Endothelial cell of umbilical vein (primary cell): ENCODE measurements at places on chromosomes 3 and 15. TPM values are rescaled to one million over a fixed set of nuclear protein-coding genes. Genes with fewer than 3 reads are reported as not detected.

- no peak for DNase-seq
These were observed 184.2 kb upstream of the STAC start for GRCh38 chr3:36196058-36196457.

GRCh38 chr3:190382082-190382481 is 5.9 kb upstream of the CLDN16 start:
- DNase-seq = no peak

- no peak for DNase-seq
These were observed 86.4 kb downstream of the POLR2M start for GRCh38 chr15:57792724-57793449.

- no peak for DNase-seq
These were observed 35.6 kb downstream of the APBA2 start for GRCh38 chr15:28921336-28921735.

DNA sequence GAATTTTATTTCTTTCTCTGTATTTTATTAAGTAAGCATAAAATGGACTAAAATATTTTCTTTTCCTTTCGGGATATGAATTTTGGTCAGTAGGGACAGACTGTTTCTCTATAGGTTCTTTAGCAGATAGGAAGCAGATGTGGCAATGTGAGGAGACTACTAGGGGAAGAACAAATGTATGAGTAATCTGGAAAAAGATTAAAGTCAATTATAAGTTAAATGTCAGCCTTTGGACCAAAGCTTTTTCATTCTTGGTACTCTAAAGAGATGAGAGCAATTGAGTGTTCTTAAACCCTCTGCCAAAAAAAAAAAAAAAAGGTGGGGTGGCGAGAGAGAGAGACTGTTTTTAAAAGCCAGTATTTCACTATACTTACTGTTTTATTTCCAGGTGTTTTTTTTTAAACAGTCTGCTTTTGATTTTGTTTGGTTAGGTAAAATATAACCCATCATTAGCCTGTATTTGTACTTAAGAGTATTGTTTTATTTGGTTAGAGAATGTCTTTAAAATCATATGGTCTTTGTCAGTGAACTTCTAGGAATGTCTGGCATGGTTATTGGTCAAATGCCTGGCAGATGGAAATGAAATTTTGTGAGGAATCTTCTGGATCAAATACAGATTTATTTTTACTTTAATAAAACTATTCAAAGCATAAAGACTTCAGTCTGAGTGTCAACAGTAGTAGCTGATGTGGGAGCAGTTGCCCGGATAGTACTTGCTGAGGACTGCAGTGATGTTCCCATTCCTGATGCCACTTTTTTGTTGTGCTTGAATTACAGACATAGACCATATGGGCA is 63.8 kb downstream of the LRRC49 start:
- DNase-seq = no peak

DNA sequence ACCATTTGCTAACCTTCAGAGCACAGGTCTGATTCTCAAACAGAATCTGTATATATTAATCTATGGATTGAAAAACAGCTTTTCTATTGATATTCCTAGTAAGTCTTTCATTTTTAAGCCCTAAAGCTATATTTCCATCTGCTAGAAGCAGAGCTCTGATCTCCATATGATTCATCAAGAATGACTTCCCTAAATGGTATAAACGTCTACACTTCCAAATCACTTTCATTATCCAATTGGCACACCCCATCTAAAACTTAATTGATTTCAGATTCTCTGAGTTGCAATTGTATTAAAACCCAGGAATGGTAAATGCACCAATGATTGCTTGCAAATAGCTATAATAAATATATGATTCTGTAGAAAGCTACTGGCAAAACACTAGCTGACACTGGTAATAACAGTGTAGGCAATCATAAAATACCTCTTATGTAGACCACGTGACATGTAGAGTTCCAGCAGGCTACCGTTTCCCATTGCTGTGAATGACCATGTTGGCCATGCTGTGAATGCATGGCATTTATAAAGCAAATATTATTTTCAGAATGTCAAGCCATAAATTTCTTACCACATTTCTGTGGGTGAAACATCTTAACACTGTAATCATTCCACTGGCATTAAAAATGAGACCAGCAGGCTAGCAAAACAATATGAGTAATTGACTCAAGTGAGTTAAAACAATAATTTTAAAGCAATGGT is 226.0 kb downstream of the ZMAT3 start:
- DNase-seq = no peak

- no peak for DNase-seq
These were observed 211.4 kb upstream of the ZNF385D start for GRCh38 chr3:21962456-21962855.

GRCh38 chr15:56913241-56913640 is 5.2 kb upstream of the TCF12 start:
- no peak for DNase-seq

The STRIT1 gene
- polyA plus RNA-seq = not detected in 2 replicates
